ENCODE measurements at places on chromosomes 2 and 18.

DNA sequence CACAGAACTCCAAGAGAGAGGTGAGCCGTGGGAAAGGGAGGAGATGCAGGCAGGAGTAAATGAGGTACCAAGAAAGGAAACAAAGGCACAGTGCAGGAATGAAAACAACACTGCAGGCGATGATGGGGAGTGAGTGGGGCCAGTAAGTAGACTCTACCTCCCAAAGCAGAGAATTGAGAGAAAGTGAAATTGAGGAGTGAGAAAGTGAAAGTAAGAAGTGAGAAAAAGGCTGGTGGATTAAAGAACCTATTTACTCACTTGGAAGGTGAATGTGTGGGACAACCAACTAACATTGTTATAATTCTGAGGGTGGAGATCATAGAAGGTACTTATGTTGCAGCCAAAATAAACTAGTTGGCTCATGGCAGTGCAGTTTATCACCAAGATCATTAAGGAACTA, 193.1 kb upstream of the TMEM200C start:
- no peak for DNase-seq

GRCh38 chr2:42789751-42790150, 2.6 kb downstream of the HAAO start:
- no peak for DNase-seq

GRCh38 chr18:67072791-67073190, 443.7 kb downstream of the DSEL start:
- no peak for DNase-seq

- no peak for DNase-seq
These were observed 7.6 kb upstream of the METTL21A start for GRCh38 chr2:207632575-207633493.

GRCh38 chr2:73707058-73707457, 30.1 kb downstream of the TPRKB start:
- no peak for DNase-seq

GRCh38 chr2:22143840-22144239, 1020.1 kb downstream of the TDRD15 start:
- no peak for DNase-seq

- no peak for DNase-seq
These were observed 106.9 kb upstream of the CD302 start for GRCh38 chr2:159904959-159905305.

GRCh38 chr2:86686905-86687304, 33.2 kb upstream of the RMND5A start:
- DNase-seq = no peak

Data from mesothelial cell of epicardium (in vitro differentiated cells).